ENCODE measurements at places on chromosomes 3 and 15.

- DNase-seq, result no peak
Measured at GRCh38 chr15:62975515-62975914, 67.0 kb upstream of the TPM1 start.

- no peak for DNase-seq
Measured at GRCh38 chr3:71176366-71176765, 407.2 kb downstream of the FOXP1 start.

- no peak for DNase-seq
Measured at GRCh38 chr3:78867409-78868372, 900.1 kb downstream of the ROBO1 start.

GRCh38 chr3:120460862-120461261 is 10.1 kb upstream of the FSTL1 start:
- DNase-seq, result no peak

GRCh38 chr3:39121621-39122020 is 14.1 kb downstream of the TTC21A start:
- DNase-seq, result no peak

DNA sequence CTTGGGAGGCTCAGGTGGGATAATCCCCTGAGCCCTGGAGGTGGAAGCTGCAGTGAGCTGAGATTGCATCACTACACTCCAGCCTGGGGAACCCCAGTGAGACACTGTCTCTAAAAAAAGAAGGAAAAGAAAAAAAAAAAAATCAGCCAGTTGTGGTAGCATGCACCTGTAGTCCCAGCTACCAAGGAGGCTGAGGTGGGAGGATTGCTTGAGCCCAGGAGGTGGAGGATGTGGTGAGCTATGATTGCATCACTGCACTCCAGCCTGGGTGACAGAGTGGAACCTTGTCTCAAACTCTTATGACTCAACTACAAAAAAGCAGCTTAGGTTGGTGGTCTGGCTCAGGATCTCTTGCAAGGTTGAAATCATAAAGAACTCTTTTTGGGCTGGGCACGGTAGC is 19.3 kb upstream of the GPX1 start:
- peak; percentile 33 for DNase-seq

Data from activated CD4-positive, alpha-beta T cell treated with anti-CD3 and anti-CD28 coated beads, Interleukin-2, amount 50 U/mL, for 24 hours (primary cell).